A549 treated with GW870086 at 1 μM for 4 hours (cell line): ENCODE measurements at places on chromosomes 5 and 9. TPM values are rescaled to one million over a fixed set of nuclear protein-coding genes. Genes with fewer than 3 reads are reported as not detected.

The CAMK2A gene
- 0.64 to 0.97 TPM (median 0.89 TPM) in 5 replicates for total RNA-seq

The AGPAT2 gene
- total RNA-seq = 68.2 to 110 TPM (median 105 TPM) in 5 replicates

The SEC24A gene
- total RNA-seq = 11.4 to 17.2 TPM (median 14.5 TPM) in 5 replicates

The CNTFR gene
- total RNA-seq = 0.10 to 0.24 TPM (median 0.12 TPM) in 3 of 5 replicates, not detected in the others

The VAV2 gene
- total RNA-seq = 34.1 to 43.9 TPM (median 39.8 TPM) in 5 replicates

The CDKN2B-AS1 gene
- not detected in 5 replicates for total RNA-seq

The PIP5KL1 gene
- 1.3 to 3.3 TPM (median 1.8 TPM) in 5 replicates for total RNA-seq

The TNFSF15 gene
- 0.13 to 0.17 TPM (median 0.15 TPM) in 5 replicates for total RNA-seq

The CRHBP gene
- total RNA-seq = 0.13 to 0.24 TPM in 2 of 5 replicates, not detected in the others

The TAF1L gene
- total RNA-seq = 0.02 TPM in 1 of 5 replicates, not detected in the others

The CYFIP2 gene
- 16.5 to 22.6 TPM (median 21.3 TPM) in 5 replicates for total RNA-seq
